ENCODE measurements at places on chromosomes 1 and 21. TPM values are rescaled to one million over a fixed set of nuclear protein-coding genes. Genes with fewer than 3 reads are reported as not detected.

OLFML2B gene
- 11.0 TPM for total RNA-seq

FAM177B gene
- total RNA-seq: not detected

RCSD1 gene
- 22.7 TPM for total RNA-seq

IVL gene
- total RNA-seq: not detected

FAM163A gene
- not detected for total RNA-seq

SLFNL1 gene
- 9.2 TPM for total RNA-seq

RGS7 gene
- not detected for total RNA-seq

GBP4 gene
- total RNA-seq: 24.1 TPM
